Fibroblast of skin of back (primary cell): ENCODE measurements at places on chromosomes 3 and 15.

GRCh38 chr3:23837286-23837685, 31.5 kb downstream of the UBE2E1 start:
- no peak for DNase-seq

DNA sequence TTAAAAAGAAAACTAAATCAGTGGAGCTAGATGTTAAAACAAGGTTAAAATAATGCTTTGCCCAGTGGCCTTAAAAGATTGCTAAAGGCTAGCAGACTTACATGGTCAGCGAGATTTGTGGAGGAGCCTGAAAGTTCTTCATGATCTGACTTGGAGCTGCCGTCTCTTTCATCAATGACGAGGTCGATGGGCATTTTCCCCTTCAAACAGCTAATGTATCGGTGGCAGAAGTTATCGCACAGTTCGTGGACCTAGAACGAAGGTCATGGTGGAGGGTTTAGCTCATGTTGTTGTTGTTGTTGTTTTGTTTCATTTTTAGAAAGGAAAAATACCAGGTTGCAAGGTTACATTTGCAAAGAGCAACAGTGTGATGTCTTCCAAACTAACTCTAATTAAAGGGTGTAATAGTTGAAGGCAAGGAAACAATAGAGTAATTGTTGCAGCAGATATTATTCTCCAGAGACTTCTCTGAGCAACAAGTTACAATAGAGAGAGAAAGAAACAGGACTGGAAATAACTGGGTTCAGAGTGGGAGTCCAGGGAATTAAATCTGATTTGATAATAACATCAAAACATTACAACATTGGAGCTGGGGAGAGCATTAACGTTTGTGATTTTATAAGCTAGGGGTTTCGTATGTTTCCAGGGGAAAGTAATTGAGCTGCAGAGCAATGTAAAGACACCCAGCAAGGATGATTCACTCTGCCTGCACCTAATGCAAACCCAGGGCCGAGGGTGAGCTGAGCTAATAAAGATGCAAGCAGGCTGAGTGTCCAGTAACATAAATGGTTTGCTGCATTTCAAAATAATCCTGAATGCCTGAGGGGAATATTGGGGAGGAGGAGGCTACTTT, 6.6 kb downstream of the MEIS2 start:
- DNase-seq = peak; percentile 56

GRCh38 chr3:29758434-29759322, 477.8 kb downstream of the RBMS3 start:
- peak; percentile 85 for DNase-seq

DNA sequence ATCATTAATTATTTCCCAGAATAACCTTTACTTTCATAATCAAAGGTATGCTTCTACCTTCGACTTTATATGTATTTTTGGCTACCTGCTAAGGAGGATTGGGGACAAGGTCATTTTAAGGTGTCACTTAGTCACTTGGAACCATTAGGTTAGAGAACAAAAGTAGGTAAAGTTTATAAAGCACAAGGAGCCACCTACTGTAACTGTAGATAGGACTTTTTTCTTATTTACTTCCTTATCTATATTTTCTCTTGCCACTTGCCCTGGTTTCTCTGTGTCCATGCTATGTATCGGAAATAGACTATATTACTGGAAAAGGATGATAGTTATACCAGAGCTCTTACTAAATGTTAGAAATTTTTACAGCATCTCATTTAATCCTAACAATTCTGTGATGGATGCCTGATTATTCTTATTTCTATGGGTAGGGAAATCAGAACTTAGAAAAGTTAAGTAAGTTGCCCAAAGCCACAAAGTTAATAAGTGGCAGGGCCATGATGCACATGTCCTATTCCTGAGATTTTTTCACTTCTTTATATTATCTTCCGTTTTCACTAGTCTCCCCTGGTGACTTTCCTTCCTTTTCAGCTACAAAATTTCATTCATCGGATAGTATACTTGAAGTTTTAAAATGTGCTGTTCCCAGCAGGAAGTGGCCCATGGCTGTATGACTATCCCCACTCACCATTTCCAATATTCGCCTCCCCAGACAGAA, 132.5 kb downstream of the CMSS1 start:
- no peak for DNase-seq

GRCh38 chr3:152843955-152844354, 9.0 kb downstream of the P2RY1 start:
- no peak for DNase-seq

GRCh38 chr3:60399292-60399691, 852.0 kb downstream of the FHIT start:
- DNase-seq = no peak
